ENCODE measurements at places on chromosomes 11 and 22.

- DNase-seq: no peak
These were observed 4.5 kb downstream of the TMPRSS13 start for GRCh38 chr11:117924631-117925170.

DNA sequence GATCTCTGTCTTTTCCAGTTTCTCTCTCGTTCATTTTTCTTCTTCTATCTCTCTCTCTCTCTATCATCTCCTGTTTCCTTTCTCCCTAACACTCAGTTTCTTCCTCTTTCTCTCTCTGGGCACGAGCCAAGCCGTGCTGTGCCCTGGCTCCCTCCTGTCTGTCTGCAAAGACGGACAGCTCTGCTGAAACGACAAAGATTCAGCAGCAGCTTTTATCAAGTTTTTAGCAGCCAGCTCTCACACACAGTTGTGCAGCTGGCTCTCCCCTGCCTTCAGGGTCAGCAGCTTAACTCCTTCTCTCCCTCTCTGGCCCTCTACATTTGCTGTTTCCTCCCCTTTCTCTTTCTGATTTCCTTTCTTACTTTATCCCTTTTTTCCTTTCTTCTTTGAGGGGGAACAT is 352.0 kb upstream of the MPPED2 start:
- DNase-seq: no peak

- no peak for DNase-seq
These were observed 32.6 kb downstream of the KIAA0930 start for GRCh38 chr22:45207981-45208664.

DNA sequence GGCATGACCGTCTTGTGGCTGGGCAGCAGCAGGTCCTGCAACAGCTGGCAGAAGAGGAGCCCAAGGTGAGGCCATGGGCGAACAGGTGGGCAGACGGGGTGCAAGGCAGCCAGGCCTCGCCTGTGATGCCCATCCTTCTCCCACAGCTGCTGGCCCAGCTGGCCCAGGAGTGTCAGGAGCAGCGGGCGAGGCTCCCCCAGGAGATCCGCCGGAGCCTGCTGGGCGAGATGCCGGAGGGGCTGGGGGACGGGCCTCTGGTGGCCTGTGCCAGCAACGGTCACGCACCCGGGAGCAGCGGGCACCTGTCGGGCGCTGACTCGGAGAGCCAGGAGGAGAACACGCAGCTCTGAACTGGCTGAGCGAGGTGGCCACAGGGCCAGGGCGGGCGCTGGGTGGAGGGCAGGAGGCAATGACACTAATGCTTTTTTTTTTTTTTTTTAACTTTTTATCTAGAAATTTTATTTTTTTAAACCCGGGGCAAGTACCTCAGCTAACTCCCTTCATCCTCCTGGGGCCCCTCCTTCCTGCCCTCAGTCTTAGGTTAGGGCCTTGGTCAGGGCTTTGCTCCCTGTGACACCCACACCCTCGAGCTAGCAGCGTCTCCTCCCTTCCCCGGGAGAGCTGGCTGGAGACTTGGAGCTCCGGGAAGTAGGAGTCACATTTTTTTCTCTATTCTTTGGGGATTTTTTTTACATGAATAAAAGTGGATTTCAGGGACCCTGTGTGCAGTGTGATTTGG is 16.0 kb downstream of the PLCB3 start:
- no peak for DNase-seq

GRCh38 chr11:60925868-60926267 is 1.6 kb downstream of the TMEM132A start:
- no peak for DNase-seq

DNA sequence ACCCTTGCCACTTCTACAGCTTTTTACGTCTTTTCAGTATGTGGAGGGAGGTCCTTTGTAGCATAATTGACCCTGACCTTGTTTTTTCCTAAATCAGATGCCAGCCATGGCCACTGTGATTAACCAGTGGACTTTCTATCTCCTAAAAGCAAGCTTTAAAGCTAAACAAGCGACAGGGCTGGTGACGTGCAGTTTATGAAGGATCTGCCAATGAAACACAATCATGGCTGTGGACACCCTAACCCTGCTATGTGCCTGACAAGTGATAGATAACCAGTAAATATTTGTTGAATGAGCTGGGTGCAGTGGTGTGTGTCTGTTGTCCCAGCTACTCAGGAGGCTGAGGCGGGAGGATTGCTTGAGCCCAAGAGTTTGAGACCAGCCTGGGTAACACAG is 64.2 kb downstream of the LIF start:
- no peak for DNase-seq

DNA sequence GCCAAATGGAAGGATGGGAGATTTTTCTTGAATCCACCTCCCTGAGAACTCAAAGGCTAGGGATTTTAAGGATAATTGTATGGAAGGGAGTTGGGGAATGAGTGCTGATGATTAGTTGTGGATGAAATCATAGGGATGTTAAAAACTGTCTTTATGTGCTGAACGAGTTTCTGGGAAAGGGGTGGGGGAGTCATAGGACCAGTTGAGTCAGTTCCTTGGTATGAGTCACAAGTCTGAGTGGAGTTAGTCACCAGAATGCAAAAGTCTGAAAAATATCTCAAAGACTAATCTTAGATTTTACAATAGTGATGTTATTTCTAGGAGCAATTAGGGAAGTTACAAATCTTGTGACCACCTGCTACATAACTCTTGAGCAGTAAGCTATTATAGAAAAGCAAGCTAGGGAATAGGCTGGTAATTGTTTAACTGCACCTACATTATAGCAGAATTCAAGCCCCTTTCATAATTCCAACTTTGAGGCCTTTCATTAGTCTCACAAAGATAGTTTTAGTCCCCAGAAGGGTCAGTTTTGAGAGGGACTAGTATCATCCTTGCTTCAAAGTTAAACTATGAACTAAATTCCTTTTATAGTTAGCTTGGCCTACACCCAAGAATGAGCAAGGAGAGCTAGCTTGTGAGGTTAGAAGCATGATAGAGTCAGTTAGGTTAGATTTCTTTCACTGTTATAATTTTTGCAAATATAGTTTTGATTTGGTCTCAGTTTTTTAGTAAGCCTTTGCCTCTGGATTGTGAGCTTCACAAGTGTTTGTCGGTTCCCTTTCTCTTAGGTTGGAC is 668.0 kb downstream of the ETS1 start:
- DNase-seq: no peak
